ENCODE measurements at places on chromosomes 11 and 22. TPM values are rescaled to one million over a fixed set of nuclear protein-coding genes. Genes with fewer than 3 reads are reported as not detected.

The MS4A2 gene
- not detected for total RNA-seq

The SCGB2A2 gene
- total RNA-seq = not detected

The FXYD2 gene
- total RNA-seq = 2.4 TPM

The CUL5 gene
- total RNA-seq = 62.4 TPM

The RCOR2 gene
- total RNA-seq = 15.5 TPM

The SLC43A3 gene
- 11.1 TPM for total RNA-seq

The SCGB1A1 gene
- not detected for total RNA-seq

The MISFA gene
- total RNA-seq = 5.8 TPM

The GPHA2 gene
- total RNA-seq = not detected

The UVRAG gene
- 38.2 TPM for total RNA-seq

Measured in cerebellum (tissue), 4 donors.